GOT3 (cell line): ENCODE measurements at places on chromosomes 3 and 15.

- no peak for DNase-seq
These were observed 12.2 kb upstream of the PSTPIP1 start for GRCh38 chr15:76982756-76983155.

- no peak for DNase-seq
These were observed 76.2 kb downstream of the MB21D2 start for GRCh38 chr3:192841428-192841827.

DNA sequence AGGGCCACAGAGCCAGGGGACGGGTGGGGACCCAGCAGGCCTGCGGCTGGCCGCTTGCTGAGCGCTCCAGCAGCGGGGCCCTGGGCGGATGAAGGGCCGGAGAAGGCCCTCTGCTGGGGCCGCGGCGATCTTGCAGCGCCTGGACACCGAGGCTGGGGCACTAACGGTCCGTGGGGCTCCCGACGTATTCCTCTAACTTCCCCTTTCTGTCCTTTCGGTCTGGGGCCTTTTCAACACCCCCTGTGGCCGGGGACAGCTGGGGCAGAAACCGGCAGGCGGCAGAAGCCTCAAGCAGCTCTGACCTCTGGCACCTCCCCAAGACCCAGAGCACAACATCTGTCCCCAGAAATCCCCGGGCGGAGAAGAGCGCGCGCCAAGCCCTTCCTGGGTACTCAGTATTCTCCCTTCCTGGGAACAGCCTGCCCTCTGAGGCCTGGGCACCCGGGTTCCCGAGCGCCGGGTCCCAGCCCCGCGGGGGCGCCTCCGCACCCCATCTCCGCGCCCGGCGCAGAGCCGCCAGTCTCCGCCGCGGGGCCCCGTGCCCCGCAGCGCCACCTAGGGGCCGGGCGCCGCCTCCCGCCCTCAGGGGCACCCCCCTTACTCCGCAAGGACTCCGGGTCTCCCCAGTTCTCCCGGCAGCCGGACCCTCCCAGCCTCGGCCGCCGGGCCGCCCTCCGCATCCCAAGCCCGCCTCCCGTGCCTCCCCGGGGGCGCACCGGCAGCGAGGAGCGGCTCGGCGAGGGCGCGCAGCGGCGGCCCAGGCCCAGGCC lies 582 bp upstream of the SLCO3A1 start:
- peak; percentile 57 for DNase-seq

GRCh38 chr3:12135029-12135657 lies 23.6 kb downstream of the TIMP4 start:
- peak; percentile 33 for DNase-seq

DNA sequence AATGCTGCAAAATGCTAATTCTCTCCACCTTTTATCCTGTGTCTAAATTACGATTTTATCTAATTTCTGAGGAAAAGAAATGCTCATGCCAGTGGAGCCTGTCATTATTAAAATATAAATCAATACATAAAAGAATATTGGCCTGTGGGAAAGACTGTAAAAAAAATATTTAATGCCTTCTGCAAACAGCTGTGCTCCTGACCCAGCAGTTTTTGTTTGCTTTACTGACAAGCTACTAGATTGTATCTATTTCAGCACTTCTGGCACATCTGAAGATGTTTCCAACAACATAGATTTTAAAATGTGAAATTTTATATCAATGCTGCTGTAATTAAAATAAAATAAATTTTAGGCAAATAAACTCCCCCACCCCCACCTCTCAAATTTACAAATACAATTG lies 493.6 kb upstream of the AGTR1 start:
- no peak for DNase-seq

- DNase-seq: no peak
These were observed 124.3 kb downstream of the RPLP1 start for GRCh38 chr15:69576948-69577351.

- no peak for DNase-seq
These were observed 9.4 kb downstream of the CEMIP start for GRCh38 chr15:80788536-80788935.

- DNase-seq: no peak
These were observed 55.2 kb upstream of the KCNH8 start for GRCh38 chr3:19093084-19093483.

- DNase-seq: no peak
These were observed 1.0 kb upstream of the DLL4 start for GRCh38 chr15:40927873-40928806.

DNA sequence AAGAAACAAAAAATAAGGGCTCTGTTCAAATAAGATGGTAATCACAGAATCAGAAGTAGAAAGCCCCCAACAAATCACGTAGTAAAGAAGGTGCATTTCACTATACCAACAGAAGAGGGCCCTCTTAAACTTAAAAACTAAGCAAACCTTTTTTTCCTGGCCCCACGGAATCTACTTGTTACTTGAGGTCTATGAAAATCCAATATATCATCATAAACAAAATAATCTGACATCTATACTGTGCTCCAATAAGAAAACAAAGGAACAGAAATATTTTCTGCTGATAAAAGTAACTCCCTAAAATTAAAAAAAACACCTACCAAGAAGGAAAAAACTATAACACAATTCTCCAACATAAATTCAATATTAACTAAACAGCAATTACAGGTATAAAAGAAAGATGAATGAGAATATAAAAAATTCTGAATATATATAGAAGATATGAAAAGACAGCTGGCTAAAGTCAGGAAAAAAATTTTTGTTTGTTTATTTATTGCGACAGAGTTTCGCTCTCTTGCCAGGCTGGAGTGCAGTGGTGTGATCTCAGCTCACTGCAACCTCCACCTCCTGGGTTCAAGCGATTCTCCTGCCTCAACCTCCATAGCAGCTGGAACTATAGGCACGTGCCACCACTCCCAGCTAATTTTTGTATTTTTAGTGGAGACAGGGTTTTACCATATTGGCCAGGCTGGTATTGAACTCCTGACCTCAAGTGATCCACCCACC lies 81.8 kb downstream of the CLASP2 start:
- no peak for DNase-seq

DNA sequence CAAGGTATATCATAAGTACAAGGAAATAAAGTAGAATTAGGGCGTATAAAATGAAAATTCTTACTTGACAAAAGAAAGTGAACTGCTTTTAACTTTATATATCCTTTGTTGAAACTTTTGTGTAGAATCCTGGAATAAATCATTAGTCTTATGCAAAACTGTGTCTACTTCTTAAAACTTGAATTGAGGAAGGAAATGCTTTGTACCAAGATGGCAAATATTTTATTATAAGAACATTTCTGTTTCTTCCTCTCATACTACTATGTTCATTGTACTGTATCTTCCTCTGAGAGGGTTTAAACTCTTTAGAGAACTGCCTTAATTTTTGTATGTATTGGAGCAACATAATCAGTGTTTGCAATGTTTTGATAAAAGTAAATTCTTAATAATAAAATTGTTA lies 42.0 kb downstream of the RASA2 start:
- DNase-seq: no peak

- DNase-seq: no peak
These were observed 6.4 kb upstream of the GLCE start for GRCh38 chr15:69154078-69154477.

GRCh38 chr3:118932822-118933558 lies 101.7 kb downstream of the IGSF11 start:
- DNase-seq: no peak

- no peak for DNase-seq
These were observed 20.6 kb upstream of the TRANK1 start for GRCh38 chr3:36965440-36965839.

DNA sequence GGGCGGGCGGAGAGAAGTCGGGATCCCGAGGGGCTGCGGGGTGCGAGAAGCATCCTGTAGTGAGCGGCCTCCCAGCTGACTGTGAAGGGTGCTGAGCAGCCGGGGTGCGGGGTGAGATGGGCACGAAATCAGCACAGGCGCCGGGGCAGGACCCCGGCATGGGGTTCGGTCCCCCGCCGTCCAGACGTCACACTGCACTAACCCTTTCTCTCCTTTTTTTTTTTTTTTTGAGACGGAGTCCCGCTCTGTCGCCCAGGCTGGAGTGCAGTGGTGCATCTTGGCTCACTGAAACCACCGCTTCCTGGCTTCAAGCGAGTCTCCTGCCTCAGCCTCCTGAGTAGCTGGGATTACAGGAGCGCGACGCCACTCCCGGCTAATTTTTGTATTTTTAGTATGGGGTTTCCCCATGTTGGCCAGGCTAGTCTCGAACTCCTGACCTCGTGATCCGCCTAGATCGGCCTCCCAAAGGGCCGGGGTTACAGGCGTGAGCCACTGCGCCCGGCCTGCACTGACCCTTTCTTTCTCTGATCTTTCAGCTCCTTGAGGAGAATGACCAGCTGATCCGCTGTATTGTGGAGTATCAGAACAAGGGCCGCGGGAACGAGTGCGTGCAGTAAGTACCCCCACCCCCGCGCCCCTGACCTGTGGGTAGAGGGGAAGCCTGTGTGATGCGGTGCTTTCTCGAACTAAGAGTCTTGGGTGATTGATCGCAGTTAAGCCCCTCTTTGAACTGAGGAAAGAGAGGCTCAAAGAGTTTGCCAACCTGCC lies 513 bp downstream of the SS18L2 start:
- DNase-seq: no peak

DNA sequence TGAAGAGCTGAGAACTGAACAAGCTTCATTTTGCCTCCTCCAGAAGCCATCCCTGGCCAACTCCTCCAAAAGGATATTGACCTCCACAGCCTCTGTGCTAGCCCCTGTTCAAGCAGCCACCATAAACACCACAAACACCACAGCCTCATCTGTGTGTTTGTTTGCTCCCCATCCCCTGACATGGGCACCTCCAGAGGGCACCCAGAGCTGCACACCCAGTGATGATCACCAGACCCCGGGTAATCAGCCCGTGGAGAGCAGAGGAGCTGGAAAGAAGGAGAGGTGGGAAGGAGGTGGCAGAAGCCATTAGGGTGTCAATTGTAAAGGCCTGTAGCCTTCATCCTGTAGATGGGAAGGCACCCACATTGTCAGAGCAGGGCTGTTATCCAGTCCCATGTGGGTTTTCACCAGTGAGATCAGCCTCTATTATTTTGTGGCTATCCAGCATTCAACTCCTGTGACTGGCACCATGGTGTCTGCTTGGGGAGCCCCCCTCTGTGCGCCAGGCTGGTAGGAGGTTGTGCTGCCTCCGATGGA lies 6.8 kb upstream of the WNT7A start:
- DNase-seq: no peak

DNA sequence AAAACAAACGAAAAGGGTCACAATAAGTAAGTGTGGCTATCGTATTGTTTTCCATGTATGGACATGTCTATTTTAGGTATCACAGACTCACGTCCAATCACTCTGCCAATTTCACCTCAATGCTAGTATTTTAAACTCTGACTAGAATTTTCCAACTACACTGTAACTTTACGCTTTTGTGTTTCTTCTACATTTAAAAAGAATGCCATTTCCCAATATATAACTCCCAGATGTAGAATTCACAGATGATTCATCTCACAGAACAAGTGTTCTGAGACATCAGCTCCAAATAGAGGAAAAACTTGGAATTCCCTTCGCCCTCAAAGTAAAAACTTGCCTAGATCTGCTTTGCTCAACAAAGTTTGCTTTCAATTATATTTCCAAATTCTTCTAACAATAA lies 14.2 kb downstream of the LRIG1 start:
- no peak for DNase-seq

DNA sequence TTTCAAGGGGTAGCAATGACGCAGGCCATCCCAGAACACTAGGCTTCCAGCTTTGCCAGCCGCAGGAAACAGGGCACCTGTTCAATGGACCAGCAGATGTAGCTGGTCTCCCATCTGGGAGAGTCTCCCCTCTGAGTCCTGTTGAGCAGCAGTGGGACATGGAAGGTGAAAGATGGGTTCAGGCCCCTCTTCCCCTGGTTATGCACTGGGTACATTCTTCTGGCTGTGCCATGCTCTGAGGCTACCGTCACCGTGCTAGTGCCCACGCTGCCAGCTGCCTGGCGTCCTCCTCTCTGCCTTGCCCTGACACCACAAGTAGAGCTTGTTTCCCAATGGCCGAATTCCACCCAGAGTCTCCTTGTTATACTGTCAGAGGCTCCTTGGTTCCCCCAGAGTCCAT lies 63.1 kb downstream of the TLE3 start:
- no peak for DNase-seq

DNA sequence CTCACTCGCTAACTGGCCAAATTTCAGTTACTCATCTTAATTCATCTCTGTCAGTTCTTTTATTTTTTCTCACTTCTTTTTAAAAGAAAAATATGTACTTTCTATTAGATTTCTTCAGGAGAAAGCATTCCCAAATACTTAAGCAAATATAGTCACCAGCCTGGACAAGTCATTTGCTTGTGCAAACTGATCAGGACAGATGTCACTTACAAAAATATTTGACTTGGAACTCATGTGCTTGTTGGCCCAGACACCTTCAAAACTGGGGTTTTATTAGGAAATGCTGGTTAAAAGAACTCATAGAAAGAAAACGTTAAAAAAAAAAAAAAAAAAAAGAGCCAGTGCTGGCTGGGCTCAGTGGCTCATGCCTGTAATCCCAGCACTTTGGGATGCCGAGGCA lies 31.3 kb upstream of the FOXP1 start:
- no peak for DNase-seq

GRCh38 chr15:98889930-98890695 lies 117.5 kb downstream of the PGPEP1L start:
- no peak for DNase-seq

- DNase-seq: no peak
These were observed 38.0 kb downstream of the RAB7A start for GRCh38 chr3:128763967-128764366.

DNA sequence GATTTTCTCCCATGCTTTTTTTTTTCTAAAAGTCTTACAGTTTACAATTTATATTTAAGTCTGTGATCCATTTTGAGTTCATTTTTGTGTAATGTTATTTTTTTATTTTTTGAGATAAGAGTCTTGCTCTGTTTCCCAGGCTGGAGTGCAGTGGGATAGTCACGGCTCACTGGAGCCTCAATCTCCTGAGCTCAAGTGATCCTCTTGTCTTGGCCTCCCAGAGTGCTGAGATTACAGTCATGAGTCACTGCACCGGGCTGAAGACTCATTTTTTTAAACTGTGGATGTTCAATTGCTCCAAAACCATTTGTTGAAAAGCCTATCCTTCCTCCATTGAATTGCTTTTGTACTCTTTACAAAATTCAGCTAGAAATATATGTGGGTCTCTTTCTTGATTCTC lies 19.5 kb downstream of the LNP1 start:
- DNase-seq: no peak

DNA sequence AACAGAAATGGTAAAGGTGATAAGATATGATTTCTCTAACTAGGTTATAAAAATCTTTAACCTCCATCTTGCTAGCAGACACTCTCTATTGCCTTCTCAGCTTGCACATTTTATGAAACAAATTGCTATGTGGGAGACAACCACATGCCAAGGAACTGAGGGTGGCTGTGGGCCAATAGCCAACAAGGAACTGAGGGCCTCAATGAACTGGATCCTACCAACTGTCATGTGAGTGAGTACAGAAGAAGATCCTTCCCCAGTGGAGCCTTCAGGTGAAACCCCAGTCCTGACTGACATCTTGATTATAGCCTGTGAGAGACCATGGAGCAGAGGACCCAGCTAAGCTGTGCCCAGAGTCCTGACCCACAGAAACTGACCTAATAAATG lies 129.2 kb upstream of the LRIG1 start:
- no peak for DNase-seq

- DNase-seq: no peak
These were observed 872.9 kb downstream of the NAALADL2 start for GRCh38 chr3:175732017-175732416.

- DNase-seq: no peak
These were observed 36.9 kb upstream of the MYZAP start for GRCh38 chr15:57554812-57555179.

GRCh38 chr3:4462369-4463040 lies 4.6 kb downstream of the SUMF1 start:
- DNase-seq: no peak
